Activated CD4-positive, CD25-positive, alpha-beta regulatory T cell treated with anti-CD3 and anti-CD28 coated beads, Interleukin-2, amount 50 U/mL, for 16 hours (primary cell): ENCODE measurements at places on chromosomes 6 and 20.

- DNase-seq = no peak
These were observed 528.2 kb downstream of the HDGFL1 start for GRCh38 chr6:23097566-23097965.

- peak; percentile 29 for DNase-seq
These were observed 9.6 kb upstream of the SF3B5 start for GRCh38 chr6:144104898-144105487.

DNA sequence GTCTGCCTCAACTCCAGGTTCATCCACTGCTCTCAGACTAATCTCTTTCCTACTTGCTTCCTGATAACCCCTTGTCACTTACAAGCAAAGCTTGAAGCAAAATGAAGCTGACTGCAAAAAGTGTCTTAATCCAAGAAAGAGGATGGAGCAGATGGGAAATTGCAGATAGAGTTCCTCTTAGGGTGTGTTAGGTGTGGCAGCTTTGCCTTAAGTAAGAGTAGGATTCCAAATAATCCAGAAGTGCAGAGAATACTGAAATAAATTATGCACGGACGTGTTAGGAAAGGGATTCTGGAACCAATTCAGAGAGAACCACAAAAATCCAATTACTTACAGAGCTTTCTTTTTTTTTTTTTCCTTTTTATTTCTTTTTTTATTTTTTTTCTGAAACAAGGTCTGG lies 6.1 kb upstream of the RPL7L1 start:
- no peak for DNase-seq

DNA sequence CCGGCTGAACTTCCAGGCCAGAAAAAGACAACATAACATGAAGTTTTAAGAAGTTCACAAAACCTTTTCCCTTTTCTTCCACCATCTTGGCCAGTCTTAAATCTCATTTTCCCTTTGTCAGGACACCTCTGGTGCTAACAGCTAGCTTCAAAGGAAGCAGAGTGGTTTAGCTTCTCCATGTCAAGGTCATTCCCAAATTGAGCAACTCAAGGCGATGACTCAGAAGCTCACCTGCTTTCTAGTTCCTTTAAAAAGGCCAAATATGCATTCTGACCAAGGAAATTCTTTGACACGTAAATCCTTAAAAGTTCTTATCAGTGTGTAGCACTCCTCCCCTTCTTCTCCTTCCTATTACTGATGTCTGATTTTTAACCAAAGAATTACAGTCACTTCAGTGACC lies 69.6 kb upstream of the VGLL2 start:
- no peak for DNase-seq

DNA sequence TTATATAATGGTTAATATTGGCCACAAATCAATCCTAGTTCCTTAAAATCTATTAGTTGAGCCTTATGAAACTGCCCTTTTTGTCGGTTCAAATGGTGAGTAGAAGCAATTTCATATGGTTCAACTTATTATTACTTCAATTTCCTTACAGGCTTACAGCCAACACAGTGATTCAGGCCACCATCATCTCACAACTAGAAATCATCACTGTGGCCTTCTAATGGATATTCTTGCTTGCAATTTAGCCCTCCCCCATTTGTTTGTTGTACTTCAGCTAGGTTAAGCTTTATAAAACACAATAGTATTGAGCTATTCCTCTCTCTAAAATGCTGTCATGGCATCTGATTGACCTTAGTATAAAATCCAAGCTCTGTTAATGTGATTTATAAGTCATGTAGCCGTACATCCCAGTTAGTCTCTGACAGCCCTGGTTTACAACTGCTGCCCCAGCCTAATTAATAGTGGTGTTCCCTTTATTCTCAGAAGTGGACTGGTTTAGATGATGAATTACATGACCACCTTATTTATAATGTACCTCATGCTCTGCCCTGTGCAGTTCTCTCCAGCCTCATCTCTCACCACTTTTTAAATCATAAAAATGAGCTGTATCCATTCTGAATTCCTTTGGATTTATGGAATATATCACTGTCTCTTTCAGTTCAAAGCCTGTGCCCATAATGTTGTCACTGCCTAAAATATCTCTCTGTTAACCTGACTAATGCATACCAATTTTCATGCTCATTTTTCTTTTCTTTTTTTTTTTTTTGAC lies 36.7 kb downstream of the LAMA2 start:
- no peak for DNase-seq

DNA sequence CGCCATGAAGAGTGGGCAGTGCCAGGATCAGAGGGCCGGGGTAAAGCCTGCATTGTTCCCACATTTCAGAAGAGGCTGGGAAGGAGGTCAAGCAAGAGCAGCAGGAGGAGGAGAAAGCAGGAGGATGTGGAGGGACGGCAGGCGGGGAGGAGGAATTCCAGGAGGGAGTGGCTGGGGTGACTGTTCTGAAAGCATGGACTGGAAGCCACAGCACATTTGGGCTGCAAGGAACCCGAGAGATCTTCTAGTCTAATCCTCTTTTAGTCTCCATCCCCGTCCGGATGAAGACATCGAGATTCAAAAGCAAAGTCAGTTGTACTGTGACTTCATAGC lies 76.9 kb downstream of the FAM50B start:
- DNase-seq = no peak
